ENCODE measurements at places on chromosomes 4 and X.

DNA sequence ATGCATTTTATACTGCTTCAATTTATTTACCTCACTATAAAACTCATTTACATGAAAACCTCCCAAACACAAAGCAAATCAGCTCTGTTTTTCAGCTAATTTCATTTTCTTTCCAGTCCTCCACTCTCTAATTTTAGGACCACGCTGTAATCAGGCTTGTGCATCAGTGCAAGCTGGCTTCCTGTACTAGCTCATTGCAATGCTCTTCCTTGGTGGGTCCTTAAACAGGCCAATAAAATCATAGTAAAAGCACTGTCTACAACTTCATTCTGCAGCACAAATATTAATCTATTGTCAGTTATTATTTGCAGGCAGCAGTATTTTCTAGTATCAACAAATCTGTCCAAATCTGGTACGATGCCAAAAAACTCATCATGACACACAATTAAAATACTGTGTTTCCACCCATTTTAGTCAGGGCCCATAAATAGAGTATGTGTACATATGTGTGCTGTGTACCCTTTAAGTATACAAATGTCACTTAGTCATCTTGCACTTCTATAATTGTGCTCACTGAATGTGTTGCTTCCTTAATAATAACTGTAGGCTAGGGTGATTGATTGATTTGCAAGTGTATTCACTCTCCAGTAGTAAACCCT, 178.2 kb upstream of the HCCS start:
- no peak for DNase-seq

GRCh38 chr4:161791796-161792556, 371.8 kb downstream of the FSTL5 start:
- no peak for DNase-seq

DNA sequence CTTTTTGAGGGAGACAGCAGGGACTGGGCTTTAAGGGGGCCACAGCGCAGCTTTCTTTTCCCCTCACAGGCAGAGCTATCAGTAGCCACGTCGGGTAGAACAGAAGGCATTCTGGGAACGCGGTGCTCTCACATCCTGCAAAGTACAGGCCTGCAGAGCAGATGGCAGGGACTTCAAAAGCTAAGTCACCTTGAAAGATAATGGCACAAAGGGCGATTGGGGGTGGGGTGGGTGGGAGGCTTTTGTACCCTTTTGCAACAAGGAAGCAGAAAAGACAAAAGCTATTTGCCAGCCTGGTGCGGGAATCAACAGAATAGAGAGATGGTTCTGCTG, 93.9 kb downstream of the PHKA2 start:
- DNase-seq: no peak

- no peak for DNase-seq
Observed at GRCh38 chrX:40278340-40279090, 180.8 kb upstream of the BCOR start.

DNA sequence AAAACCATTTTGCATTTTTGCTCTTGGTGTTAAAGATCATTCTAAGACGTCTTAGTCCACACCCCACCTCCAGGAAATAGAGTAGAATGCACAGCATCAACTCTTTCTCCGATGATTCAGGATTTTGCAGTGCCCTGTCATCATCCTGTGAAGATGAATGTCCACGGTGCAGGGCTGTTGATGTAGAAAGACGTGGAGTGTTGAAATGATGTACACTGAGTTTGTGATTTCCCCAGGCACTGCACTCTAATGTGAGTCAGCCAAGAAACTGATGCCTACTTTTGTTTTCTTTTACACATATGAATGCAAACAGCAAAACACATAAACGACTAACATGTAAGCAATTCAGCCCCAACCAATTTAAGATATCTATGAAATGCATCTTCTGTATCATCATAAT, 10.5 kb downstream of the LGI2 start:
- no peak for DNase-seq

Measured in T47D (cell line).